ENCODE measurements at places on chromosomes 7 and 10.

DNA sequence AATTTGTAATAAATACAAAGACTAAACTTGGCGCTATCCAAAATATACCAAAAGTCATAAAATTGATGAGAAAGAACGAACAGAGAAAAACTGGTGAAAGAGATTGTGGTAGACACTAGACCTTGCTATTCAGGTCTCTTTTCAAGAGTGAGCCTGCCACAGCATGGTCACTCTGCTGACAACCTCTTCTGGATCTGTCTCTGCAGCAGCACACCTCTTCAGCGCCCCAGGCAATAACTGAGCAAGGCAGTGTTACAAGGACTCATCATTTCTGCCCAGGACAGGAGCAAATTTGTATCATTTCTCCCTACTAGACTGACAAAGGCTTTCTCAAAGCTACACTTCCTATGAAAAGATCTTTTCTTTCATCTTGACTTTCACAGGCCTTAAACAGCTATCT is 976.0 kb downstream of the DNAJB9 start:
- no peak for DNase-seq

- no peak for DNase-seq
Measured at GRCh38 chr10:14056610-14057332, 274.0 kb downstream of the FRMD4A start.

GRCh38 chr7:48660306-48660870 is 264.0 kb upstream of the CDC14C start:
- DNase-seq, result no peak

DNA sequence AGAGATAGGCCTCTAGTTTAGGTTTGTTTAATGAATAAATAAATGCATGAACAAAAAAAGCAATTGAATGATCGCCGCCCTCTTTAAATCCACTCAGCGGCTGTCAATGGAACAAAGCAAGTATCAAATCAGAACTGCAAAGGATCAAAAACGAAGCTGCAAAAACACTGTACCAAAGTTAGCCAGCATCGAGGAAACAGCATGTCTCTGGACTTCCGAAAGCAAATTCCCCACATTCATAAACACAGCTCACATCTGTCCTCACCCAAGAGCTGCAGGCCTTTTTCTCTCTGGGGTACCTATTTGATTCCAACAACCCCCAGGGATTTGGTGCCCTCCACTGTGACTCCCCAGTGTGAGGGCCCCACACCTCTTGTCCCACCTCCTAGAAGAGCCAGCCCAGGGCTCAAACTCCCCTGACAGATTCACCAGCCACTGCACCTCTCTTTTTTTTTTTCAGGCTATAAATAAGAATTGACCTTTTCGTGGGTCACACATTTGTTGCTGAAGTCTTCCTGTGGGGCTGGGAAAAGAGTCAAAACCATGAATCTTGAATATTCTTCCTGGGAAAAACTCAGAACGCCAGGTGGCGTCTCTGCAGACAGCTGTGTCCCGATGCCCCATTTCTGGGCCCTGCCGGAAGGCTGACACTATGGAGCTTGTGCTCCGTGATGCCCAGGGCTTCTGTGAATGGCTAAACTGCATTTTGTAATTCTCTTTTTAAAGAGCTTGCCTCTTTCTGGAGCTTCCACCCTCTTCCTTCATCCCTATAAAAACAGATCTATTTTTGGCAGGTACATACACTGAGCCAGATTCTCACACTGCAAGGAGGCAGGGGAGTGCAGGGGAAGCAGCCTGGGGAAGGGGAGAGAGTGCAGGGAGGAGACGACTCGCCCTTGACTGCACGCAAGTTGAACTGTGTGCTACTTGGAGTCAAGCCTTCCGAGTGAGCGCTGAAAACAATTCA is 51.7 kb downstream of the HSPA12A start:
- DNase-seq, result no peak

DNA sequence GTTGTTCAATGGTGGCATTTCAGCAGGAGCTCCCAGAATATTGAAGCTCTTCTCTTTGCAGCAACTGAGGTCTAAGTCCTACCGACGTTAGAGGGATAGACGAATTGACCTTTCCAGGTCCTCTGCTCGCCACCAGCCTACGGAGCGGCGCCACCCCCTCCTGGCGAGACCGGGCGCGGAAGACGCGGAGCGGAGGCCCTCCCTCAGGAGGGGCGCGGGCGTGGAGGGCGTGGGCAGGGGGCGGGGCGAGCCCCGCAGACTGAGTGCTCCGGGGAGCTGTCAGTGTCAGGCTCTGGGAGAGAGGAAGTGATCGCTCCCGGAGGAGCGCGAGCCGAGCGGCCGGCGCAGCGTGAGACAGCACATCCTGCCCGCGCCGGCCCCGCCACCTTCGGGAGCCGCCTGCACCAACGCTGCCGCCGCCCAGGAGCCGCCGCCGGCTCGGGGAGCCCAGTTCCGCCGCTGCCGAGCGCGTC is at the start of gene DYNC1I1:
TSS of gene DYNC1I1 (plus strand) at position 257 of the 473 bp plus-strand sequence. CDS start 32,176 bp downstream, outside the sequence.
- DNase-seq, result peak; percentile 13

GRCh38 chr7:92836489-92836999 is at the start of gene CDK6:
CDK6 (minus strand) TSS chr7:92836573; CDS start chr7:92833323, 3,250 bp downstream.
- DNase-seq, result peak; percentile 76

DNA sequence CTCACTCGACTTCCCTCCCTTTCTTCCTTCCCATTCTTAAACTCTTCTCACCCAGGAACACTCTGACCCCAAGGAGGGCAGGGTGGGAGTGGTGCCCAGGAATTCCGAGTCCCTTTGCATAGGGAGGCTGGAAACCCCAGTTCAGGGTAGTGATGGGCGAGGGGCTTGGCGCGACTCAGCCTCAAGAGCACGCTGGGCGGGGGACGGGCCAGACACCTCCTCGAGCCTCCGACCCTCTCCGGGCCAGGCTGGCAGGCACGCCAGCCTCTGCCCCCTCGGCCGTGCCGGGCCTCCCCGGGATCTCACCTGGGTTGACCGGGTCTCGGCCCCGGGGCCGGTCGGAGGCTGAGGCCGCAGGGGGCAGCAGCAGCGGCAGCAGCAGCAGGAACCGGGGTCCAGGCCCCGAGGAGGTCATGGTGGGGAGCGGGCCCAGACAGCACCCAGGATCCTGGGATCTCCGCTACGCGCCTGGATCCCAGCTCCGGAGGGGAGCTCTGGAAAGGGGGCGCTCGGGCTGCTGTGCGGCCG is 457 bp downstream of the PLOD3 start:
- DNase-seq, result no peak
